HS-27A (cell line): ENCODE measurements at places on chromosomes 11 and 22.

GRCh38 chr22:48703265-48703941 lies 1124.3 kb downstream of the BRD1 start:
- DNase-seq: no peak

GRCh38 chr11:93849751-93850593 lies 446 bp downstream of the VSTM5 start:
- no peak for DNase-seq

DNA sequence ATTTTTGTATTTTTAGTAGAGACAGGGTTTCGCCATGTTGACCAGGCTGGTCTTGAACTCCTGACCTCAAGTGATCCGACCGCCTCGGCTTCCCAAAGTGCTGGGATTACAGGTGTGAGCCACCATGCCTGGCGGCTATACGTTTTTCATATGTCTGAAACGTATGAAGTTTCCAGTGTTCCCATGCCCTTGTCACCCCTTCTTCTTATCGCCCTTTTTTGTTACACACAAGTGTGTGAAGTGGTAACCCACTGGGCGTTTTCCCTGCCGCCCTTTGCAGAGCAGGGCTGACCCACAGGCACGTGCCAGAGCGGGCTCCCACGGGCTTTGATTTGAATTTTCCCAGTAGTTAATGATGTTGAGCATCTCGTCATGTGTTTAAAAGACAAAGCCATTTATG lies 17.0 kb downstream of the PIM3 start:
- no peak for DNase-seq

DNA sequence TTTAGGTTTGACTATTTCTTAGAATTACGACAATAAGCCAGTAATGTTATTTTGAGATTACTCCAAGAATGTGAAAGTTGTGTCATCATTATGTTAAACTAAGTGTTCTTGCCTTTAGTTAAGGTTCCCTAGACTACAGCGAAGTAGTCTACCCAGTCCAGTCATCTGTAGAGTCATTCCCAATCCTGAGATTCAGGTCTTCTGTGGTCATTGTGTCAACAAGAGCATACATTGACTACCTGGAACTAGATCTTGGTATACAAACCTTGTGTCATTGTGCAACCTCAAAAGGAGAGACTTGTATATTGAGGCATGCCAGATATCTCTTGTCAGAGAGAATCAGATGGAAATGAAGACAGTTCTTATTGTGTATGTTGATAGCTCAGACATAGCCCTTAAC lies 115.9 kb downstream of the ATM start:
- DNase-seq: no peak

- no peak for DNase-seq
Observed at GRCh38 chr22:43745783-43746356, 66.2 kb downstream of the EFCAB6 start.

- no peak for DNase-seq
Observed at GRCh38 chr11:101863361-101863760, 51.4 kb upstream of the CEP126 start.

- DNase-seq: peak; percentile 73
Observed at GRCh38 chr11:68257477-68258362, 14.1 kb downstream of the C11orf24 start.

GRCh38 chr11:14409891-14410290 lies 50.9 kb upstream of the RRAS2 start:
- DNase-seq: no peak

GRCh38 chr11:10931761-10932670 lies 74.2 kb upstream of the ZBED5 start:
- DNase-seq: no peak

DNA sequence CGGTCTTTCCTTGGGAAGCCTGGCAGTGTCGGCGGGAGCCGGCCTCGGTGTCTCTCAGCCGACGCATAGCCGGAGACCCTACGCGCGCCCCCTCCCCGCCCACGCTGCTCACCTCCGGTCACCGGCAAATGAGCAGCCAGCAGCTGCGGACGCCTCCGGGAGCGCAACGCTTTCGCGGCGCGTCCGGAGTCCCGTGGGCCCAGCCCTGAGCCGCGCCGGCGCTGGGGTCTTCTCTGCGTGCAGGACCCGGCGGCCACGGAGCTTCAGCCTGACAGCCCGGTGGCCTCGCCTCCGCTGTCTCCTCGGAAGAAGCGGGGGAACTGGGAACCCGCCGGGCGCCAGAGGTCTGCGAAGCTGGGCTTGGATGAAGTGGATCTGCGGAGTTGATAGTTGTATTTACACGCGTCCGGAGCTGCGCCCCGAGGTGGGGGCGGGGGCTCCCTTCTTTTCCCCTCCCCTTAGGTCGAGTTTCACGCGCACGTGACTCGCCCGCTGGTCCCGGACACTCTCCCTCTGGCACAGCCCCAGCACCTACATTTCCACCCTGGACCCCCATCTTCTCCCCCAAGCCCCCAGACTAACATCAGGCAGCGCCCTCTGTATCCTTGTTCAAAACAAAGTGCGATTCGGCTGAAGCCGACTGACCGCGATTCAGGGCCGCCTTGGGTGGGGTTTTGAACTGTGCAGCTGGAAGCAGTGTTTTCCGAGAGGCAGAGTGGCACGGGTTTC lies at the start of gene SLC43A1:
SLC43A1 (minus strand) TSS at position 371 of the 729 bp plus-strand sequence. CDS start 1,591 bp downstream, outside the sequence.
- no peak for DNase-seq

GRCh38 chr11:48050304-48050703 lies 69.9 kb downstream of the PTPRJ start:
- no peak for DNase-seq

DNA sequence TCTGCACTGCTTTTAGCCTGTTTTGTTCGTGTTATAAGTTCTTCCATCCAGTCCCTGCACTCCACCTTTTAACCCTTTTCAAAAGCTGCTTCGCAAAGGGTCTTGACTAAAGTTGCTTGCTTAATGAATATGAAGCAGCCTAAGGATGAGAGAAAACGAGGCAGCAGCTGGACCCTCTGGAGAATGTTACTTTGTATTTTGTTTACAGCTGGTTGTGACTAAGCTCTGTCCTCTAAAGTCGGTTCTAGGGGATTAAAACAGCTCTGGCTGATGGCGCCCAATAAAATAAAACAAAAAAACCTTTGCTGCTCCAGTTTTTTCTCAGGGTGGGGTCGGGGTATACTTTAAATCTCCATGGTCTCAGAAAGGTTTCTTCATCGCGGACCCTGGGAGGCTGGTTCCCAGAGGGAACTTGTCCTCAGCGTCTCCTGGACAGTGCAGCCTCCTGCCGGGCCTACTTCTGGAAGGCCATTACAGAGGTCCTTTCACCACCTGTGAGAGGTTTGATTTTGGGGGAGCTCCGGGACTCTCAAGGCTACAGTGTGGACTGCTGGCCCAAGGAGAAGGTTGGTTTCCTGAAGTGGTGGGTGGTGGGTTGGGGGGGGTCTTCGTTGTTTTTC lies 836 bp upstream of the RBM4 start:
- DNase-seq: no peak

- DNase-seq: no peak
Observed at GRCh38 chr11:71305041-71305440, 52.7 kb upstream of the SHANK2 start.

DNA sequence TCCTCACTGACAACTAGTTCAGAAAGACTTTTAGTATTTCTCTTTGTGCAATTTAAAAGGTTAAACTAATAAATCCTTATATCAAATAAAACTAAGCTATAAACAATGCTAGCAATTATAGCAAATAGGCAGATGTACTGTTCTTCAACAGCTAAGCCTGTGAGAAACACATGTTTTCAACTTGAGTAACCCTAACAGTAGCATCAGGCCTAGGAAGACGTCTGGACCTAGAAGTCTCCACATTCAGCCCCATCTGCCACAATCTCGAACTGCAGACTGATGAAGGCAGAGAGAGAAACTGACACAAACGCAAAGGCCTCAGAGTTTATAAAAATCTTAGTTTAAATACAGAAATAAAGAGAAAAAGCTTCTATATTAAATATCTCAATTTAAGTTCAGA lies 2.5 kb downstream of the ST13 start:
- no peak for DNase-seq

GRCh38 chr22:37381489-37381888 lies 45.8 kb downstream of the ELFN2 start:
- no peak for DNase-seq

DNA sequence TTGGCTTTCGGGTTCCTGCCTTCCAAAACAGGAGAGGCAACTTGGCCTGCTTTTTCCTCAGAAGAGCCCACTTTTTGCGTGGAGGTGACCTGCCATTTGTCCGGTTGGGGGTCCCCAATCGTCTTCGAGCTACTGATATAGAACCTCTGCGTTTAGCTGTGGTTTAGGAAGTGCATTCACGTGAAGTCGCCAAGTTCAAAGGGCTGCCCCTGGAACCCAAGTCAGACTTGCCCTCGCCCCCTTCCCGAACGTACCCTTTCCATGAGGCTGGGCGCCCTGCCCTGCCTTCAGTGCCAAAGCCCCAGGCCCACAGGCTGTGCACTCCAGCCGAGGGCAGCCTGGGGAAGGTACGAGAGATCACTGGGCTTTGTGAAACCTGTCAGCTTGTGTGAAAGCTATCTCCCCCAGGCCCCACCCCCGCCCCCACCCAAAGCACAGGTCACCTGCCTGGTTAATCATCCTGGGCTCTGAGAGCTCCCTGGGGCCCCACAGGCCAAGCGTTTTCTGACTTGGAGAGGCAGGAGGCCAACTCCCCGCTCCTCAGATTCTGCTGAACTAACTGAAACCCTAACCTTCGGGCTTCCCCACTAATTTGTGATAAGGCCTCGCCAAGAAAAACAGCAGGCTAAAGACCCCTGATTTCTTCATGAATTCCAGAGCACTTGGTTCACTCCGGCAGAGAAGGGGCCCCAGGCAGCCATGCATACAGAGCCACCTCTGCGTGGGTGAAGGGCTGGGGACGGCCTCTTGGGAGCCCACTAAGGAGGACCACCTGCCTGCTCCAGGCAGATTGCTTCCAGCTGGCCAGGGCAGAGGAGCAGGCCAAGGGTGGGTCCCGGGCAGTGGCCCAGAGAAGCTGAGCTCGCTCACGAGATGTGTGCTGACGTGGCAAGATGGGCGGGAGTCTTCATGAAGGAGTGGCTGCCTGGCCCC lies 25.8 kb upstream of the KCNQ1OT1 start:
- no peak for DNase-seq

GRCh38 chr11:17739945-17740338 lies 5.4 kb downstream of the KCNC1 start:
- DNase-seq: no peak

- DNase-seq: no peak
Observed at GRCh38 chr11:103808252-103808651, 228.2 kb upstream of the DDI1 start.

DNA sequence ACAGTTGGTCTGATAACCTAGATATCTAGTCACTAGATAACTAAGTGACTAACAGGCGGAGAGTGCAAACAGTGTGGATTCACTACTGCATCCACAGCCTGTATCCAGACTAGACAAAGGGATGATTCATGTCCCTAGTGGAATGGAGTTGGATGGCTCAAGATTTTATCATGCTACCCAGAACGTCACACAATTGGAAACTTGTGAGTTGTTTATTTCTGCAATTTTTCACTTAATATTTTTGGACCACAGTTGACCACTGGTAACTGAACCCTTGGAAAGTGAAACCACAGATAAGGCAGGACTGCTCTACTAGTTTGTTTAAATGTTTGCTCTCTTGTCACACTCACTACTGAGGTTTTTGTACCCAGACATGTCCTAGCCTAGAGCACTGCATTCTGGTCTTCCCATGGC lies 76.0 kb downstream of the UBASH3B start:
- no peak for DNase-seq

GRCh38 chr22:20980938-20981722 lies 967 bp upstream of the LZTR1 start:
- no peak for DNase-seq

GRCh38 chr11:6402061-6402470 lies 11.8 kb downstream of the SMPD1 start:
- DNase-seq: no peak

DNA sequence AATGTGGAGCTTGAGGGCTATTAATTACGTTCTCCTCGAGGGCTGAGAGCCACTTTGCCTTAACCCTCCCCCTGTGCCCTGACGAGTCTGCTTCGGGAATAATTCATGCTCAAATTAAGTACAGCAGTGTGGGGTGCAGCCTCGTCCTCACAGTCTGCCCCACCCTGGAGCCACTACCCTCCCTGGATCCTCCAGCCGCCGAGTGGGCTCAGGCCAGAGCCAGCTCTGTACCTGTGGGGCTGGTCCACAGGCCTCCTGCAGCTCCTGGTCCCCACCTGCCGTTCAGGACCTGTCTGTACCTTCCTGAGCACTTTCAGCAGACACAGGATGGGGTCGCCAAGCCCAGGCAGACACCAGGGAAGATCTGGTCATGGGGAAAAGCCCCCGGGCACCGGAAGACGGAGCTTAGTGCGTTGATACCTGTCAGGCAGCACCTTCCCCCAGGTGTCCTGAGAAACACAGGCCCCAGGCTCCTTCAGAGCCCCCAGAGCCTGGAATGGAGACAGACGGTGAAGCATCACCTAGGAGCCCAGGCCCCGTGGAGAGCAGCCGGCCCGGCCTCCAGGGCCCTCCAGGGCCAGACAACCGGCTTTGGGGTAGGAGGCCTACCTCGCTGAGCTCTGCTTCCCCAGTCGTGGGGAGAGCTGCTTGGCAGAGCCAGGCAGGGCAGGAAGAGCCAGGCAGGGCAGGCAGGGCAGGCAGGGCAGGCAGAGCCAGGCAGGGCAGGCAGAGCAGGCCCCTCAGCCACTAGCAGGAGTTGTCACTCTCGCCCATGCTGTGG lies 9.7 kb downstream of the TSPAN32 start:
- DNase-seq: no peak

DNA sequence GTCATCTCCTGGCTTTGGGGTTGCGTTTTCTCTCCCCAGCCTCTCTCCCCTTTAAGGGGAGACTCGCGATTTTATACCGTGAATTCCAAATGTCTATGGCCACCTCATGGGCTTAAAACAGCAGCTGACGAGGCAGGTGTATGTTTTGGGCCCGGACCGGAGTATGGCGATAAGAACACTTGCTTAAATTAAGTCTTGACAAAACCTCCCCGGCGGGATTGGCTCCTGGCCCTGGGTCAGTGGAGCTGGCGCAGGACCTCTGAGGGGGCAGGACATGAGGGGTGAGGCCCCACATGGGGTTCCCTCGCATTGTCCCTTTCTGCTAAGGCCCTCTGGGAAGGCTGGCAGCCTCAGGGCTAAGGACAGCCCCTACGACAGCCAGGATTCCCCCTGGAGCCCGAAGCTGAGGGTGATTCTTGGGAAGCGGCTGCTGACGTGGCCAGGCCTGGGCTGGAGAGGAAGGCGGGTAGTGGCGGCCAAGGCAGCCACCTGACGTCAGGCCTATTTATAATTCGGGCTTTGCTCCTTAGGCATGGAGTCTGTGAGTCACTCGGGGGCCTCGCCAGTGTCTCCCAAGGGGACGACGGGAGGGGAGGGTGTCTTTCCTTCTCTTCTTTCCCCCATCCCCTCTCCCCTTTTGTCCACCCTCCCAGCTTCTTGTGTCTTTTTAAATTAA lies 12.7 kb downstream of the MYO18B start:
- DNase-seq: no peak

- DNase-seq: no peak
Observed at GRCh38 chr22:44668190-44668885, 33.7 kb upstream of the PRR5 start.
